CD4-positive, alpha-beta T cell treated with Interleukin-6 for 4 hours (primary cell): ENCODE measurements at places on chromosomes 7 and 10.

- no peak for DNase-seq
These were observed 25.1 kb upstream of the CPA5 start for GRCh38 chr7:130319541-130319940.

DNA sequence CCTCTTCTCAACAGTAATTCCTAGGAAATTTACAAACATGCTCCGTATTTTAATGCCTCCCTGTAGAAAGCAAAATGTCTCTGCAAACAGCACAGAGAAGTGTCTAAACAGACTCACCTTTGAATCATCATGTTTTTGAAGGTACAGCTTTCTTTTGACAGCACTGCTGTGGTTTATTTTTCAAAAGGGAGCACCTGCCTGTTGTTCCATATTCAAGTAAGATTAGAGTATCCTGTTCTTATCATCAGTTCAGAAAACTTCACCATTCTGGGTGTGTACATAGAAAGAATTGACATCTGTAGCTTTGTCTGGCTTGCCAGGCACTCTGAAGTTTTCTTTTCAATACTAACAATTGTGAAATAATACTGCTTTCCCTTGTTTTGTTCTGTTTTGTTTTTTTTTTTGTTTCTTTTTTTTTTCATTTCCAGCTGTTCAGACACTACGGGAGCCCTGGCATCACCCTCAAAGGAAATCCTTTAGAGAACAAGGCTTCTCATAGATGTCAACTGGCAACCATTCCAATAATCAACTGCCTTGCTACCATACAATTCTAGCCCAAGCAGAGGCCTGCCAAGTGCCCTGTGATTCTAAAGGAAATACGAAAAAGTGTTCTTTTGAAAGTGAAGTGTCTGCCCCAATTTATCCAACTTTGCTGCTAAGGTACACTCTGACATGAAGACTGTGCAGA, 275.9 kb downstream of the PRPF18 start:
- DNase-seq, result peak; percentile 4

- no peak for DNase-seq
These were observed 317.8 kb downstream of the SH2D4B start for GRCh38 chr10:80855348-80855971.

DNA sequence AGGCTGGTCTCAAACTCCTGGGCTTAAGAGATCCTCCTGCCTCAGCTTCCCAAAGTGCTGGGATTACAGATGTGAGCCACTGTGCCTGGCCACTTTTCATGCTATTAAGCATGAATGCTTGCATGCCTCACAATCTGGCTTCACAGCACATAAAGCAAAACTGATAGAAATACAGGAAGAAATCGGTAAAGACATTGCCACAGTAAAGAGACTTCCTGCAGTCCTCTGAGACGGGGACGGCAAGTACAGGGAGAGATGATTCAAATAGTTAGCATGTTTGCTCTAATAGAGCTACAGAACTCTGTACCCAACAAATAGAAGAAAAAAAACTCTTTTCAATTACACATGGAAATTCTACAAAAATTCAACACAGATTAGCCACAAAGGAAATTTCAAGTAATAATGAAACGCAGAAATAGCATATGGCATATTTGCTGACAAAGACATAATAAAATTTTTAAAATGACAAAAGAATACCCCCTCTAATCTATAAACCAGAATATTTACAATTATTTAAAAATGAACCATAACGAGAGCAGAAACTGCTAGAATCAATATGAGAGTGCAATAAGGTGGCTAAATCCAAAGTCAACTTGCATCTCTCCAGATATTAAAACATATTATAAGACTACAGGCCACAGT, 32.3 kb downstream of the CARD11 start:
- DNase-seq, result peak; percentile 39

- no peak for DNase-seq
These were observed 77.1 kb downstream of the ITGB8 start for GRCh38 chr7:20407585-20408466.

DNA sequence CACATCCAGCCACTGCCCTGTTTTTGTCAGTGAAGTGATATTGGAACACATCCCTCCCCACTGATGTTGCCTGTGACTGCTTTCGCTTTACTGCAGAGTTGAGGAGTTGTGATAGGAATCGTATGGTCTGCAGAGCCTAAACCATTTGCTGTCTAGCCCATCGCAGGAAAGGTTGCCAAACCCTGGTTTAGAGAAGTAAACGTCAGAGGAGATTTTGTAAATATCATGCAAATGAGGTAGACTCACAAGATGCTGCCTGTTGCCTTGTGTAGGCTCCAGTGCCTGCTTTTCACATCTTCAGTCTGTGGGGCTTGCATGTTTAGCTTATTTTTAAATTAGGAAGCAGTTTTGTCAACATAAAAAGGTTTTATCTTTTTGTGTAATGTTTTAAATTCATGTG, 107.1 kb downstream of the TRRAP start:
- DNase-seq, result no peak

GRCh38 chr7:21059069-21059468, 272.4 kb upstream of the SP8 start:
- no peak for DNase-seq

- no peak for DNase-seq
These were observed 96.9 kb upstream of the CCDC71L start for GRCh38 chr7:106757846-106758245.

DNA sequence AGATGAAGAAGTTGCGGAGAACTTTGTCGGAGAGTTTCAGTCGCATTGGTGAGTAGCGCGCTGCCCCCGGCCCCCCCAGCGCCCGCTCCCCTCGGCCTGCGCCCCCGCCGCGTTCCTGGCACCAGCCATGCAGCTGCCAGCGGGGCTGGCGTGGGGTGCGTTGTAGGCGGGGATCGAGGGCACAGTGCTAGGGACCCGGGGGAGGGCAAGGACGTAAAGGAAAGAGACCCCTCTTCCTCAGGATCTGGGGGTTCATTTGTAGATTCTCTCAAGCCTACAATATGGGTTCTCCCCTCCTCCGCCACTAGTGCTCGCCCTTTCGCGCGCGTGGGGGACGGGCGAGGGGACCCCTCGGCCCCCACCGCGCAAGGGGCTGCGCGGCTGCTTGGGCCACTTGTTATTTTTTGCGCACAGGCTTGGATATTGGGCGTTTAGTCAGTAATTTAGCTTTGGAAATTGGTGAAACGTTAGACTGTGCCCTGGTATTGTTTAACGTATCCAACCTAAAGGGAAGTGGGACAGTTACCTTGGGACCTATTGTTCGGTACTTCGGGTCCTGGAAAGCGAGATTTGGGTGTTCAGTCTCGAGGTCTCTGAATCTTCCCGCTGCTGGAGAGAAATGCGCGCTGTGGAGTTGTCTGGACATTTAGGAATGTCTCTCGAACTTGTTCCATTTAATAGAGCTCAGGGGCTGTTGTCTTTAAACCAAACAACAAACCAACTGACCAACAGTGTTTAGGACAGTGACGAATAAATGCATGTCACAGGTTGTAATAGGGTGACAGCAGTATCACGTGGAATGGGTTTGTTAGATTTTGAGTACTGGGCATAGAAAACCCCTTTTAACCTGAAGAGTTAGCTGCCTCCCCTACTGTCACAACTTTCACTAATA, 796 bp downstream of the CDK14 start:
- DNase-seq, result no peak

- DNase-seq, result no peak
These were observed 44.1 kb upstream of the AKR1E2 start for GRCh38 chr10:4781955-4782354.

GRCh38 chr7:3005257-3005656, 38.4 kb downstream of the CARD11 start:
- DNase-seq, result no peak

DNA sequence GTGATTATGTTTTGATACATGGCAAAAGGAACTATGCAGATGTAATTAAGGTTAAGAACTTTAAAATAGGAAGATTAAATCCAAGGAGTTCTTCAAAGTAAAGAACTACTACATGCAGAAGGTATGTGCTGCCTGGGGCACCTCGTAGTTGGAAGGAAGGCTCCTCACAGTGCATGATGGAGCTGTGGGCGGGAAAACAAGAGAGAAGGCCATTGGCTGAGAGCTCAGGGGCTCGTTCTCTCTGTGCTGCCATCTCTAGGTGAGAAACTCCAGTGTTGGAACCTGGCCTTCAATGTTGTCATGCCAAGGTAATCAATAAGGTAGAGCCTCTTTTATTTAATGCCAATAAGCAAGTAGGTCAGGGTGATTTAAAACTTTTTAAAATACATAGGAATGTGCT, 391.4 kb upstream of the ETV1 start:
- DNase-seq, result no peak

GRCh38 chr7:3561932-3562331, 260.9 kb downstream of the SDK1 start:
- no peak for DNase-seq

DNA sequence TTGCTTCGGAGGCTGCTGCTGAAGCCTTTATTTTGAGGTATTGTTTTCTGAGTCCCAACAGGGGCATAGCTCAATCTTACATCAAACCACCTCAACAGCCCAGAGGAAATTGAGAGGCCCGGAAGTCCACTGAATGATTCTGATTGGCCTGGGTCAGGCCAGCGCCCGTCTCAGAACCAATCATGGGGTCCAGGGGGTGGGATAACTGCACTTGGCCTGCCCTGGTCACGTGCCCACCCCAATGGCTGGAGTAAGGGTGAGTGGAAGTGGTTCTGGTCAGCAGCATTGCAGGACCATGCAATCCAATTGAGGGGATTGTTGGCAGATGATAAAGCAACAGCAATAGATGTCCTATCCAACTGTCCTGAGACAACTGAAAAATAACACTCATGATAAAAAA, 190.6 kb downstream of the HERPUD2 start:
- DNase-seq, result no peak

GRCh38 chr7:66641526-66641871, 12.8 kb downstream of the KCTD7 start:
- no peak for DNase-seq

- no peak for DNase-seq
These were observed 110.1 kb downstream of the SNX13 start for GRCh38 chr7:17830206-17830605.

DNA sequence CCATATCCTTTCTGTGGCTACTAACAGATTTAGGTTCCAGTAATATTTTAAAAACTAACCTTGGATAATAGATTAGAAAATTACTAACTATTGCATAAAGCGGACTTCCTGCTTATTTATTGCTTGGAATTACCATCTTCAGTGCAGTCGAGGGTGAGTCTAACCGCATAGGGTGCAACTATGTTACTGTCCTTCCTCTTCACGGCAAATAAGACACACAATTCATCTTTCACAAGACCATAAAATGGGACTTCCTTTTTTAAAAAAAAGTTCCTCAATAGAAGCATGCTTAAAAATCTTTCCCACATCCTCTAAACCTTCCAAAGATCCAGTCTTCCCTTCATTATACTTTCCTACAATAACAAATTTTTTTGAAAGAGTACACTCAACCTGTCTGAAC, 2.1 kb downstream of the SLC25A40 start:
- no peak for DNase-seq

DNA sequence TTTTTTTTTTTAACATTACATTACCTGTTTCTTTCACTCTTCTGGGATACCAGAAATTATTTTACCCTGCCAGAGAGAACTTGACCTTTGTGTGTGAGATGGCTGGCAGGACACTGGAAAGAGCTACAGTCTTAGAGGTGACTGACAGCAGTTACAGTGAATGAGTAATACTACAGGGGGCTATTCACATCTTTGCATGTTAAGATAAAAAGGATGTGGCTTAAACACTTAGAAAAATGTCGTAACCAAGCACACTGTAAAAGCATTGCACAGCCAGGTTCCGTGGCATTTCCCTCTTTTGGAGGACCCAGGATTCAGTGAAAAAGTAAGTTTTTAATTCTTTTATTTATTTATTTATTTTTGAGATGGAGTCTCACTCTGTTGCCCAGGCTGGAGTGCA, 18.8 kb upstream of the TBC1D12 start:
- DNase-seq, result no peak

- no peak for DNase-seq
These were observed 58.2 kb upstream of the DGKB start for GRCh38 chr7:14960721-14961120.

GRCh38 chr10:33459602-33460001, 125.1 kb upstream of the NRP1 start:
- no peak for DNase-seq

- DNase-seq, result no peak
These were observed 47.9 kb downstream of the PWWP2B start for GRCh38 chr10:132444877-132445351.

GRCh38 chr7:117158941-117159697, 163.7 kb downstream of the WNT2 start:
- no peak for DNase-seq

- DNase-seq, result no peak
These were observed 108.5 kb downstream of the ARHGAP12 start for GRCh38 chr10:31820096-31820495.

- peak; percentile 60 for DNase-seq
These were observed 1.4 kb downstream of the MXI1 start for GRCh38 chr10:110208614-110209453.

DNA sequence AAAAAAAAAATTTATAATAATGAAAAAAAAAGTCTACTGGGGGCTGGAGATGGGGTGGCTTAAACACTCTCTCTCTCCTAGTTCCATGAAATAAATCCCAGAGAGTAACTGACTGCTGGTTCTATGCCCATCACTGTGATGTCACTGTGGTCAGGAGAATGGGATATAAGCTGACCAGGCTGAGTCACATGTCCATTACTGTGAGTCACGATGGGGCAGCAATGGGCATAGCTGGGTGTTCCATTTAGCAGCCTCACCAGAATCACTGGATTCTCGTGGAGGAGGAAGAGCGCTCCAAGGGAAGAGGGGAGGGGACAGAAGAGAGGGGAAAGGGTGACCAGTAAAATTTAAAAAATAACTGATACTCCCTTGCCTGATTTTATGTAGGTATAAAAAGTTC, 37.1 kb downstream of the MASTL start:
- DNase-seq, result no peak

DNA sequence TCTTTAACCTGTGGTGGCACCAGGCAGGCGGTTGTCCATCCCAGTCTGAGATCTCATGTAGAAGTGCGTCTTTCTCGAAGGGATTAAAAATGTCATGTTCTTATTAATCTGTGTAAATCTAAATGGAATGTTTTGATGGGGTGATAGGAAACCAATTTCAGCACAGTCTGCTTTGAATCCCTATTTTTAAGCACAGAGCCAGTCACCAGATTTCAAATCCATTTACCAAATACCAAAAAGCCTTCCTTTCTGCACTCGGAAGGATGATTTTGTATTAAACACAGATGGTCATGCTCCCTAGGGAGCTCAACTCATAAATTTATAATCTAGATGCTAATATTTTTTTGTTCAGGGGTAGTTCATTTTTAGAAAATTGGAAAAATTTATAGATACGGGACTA, 160.6 kb upstream of the AOAH start:
- DNase-seq, result no peak
